ENCODE measurements at places on chromosomes 4 and X.

DNA sequence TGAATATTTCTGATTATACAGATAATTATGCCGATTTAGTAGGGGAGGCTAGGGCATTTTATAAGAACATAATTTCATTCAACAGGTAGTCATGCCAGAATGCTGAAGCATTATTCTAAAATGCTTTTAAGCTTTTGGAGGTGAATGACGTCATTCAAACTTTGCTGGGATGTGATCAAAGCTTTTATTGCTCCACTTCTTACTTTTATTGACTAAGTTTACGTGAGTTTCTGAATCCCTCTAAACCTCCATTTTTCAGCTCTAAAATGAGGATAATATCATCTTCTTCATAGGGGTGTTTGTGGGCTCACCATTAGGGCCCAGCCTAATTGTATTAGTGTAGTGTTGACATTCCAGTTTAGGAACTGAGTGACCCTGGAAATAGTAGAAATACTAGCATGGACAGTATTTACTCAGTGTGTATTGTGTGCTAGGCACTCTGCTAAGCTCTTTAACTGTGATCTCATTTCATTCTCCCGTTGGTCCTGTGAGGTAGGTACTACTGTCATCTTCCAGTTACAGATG is 3.0 kb downstream of the WWC2 start:
- peak; percentile 36 for DNase-seq

DNA sequence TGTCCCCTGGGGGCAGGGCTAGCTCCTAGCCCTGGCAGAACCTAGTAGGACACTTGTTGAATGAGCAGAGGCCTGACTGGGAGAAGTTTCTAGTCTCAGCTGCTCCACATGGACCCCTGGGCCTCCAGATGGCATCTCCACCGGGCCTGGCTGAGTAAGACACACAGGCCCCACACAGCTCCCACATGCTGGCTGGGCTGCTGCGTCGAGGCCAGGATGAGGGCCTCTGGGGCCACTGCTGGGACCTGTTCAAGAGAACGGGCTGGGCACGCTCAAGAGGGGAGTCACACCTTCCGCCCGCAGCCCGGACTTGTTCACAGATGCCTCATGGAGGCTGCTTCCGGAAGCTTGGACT is 4.2 kb upstream of the HGFAC start:
- DNase-seq, result peak; percentile 75

- DNase-seq, result no peak
Observed at GRCh38 chr4:504076-504475, 5.1 kb downstream of the PIGG start.

DNA sequence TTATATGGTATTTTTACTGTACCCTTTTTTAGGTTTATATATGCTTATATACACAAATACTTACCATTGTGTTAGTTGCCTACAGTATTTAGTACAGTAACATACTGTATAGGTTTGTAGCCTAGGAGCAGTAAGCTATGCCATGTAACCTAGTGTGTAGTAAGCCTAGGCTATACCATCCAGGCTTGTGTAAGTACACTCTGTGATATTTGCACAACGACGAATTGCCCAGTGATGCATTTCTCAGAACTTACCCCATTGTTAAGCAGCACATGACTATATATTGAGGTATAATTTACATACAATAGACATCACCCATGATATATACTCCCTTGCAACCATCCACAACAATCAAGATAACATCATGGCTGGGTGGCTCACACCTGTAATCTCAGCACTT is 40.1 kb downstream of the STAG2 start:
- peak; percentile 8 for DNase-seq

GRCh38 chr4:113303315-113303714 is 253.9 kb downstream of the ANK2 start:
- DNase-seq, result no peak

Measured in epithelial cell of esophagus (primary cell).